ENCODE measurements at places on chromosomes 6 and 20. TPM values are rescaled to one million over a fixed set of nuclear protein-coding genes. Genes with fewer than 3 reads are reported as not detected.

The EEF1A2 gene
- 5.6 TPM for total RNA-seq

The TOX2 gene
- 3.9 TPM for total RNA-seq

The OR2H2 gene
- not detected for total RNA-seq

The EFCAB8 gene
- total RNA-seq, result under 0.01 TPM

The ADTRP gene
- total RNA-seq, result 4.1 TPM

The SNAP91 gene
- 0.33 TPM for total RNA-seq

All from vein endothelial cell (primary cell).